GM12864 (cell line): ENCODE measurements at places on chromosomes 6 and 20.

- no peak for DNase-seq
Measured at GRCh38 chr6:158660333-158660754, 10.5 kb downstream of the SYTL3 start.

GRCh38 chr6:130778946-130779657, 48.1 kb upstream of the SMLR1 start:
- no peak for DNase-seq

DNA sequence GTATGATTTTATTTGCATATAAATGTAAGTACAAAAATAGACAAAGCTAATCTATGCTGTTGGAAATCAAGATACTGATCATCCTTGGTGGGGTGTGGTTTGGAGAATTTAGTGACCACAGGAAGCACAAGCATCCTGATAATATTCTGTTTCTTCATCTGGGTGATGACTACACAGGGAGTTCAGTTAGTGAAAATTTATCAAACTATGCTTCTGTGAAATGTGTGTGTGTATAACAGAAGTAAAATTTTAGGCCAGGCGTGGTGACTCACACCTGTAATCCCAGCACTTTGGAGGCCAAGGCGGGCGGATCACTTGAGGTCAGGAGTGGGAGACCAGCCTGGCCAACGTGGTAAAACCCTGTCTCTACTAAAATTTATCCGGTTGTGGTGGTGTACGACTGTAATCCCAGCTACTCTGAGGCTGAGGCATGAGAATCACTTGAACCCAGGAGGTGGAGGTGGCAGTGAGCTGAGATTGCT, 20.6 kb downstream of the ENPP3 start:
- DNase-seq, result no peak

- no peak for DNase-seq
Measured at GRCh38 chr20:58518387-58518786, 3.2 kb upstream of the APCDD1L start.

DNA sequence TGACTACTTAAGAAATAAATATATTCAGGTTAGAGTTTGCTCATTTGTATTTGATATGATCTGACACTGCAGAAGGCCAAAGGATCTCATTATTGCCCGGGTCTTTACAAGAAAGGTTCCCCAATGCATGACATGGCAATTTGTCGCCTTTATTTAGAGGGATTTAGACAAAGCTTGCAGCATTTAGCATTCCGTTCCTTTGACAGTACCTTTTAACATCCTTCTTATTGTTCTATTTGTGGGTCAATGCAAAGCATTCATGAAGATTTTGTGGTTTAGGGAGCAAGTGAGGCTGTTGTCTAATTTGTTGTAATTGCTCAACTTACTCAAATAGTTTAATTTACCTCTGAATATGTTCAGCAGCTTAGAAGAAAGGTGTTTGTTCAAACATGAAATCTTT, 230.8 kb upstream of the FLRT3 start:
- no peak for DNase-seq

DNA sequence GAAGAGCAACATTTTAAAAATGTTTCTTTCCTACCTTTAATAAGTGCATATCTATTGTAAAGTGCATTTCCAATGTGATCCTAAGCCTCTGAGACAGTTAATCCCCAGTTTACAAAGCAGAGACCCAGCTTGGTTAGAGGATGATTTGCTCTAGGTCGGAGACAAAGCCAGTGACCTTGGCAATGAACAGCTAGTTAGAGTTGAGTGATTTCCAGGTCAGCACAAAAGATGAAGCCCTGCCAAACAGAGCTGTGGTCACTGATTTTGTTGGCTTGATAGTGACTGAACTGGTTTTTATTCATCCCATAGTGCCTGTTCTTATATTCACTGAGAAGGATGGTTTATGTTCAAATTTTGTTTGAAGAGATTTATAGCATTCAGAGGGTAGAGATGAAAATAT, 56.6 kb upstream of the CD83 start:
- no peak for DNase-seq

DNA sequence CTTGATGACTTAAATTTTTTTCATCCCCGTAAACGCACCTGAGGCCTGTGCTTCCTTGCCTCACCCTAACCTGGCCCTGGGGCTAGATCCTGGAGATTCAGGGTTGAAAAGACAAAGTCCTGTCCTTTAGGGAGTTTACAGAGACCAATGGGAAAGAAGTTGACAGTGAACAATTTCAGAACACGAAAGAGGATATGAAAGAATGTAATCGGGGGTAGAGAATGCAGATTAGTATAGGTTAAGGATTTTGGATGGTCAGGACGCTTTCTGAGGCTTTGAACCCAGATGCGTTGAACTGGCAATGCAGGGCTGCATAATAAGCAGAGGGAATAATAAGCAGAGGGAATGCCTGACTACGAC, 1.7 kb upstream of the FBXO5 start:
- DNase-seq, result peak; percentile 43

DNA sequence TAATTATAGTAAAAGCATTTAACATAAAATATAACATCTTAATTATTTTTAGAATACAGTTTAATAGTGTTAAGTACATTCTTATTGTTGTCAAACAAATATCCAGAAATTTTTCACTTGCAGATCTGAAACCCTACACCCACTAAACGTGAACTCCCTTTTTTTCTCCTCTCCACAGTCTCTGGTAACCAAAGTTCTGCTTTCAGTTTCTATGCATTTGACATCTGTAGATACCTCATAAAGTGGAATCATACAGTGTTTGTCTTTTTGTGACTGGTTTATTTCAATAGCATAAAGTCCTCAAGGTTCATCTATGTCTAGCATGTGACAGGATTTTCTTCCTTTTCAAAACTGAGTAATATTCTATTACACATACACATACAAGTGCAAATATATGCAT, 286.3 kb downstream of the BTBD3 start:
- no peak for DNase-seq

- DNase-seq, result no peak
Measured at GRCh38 chr6:22392711-22393110, 95.9 kb upstream of the PRL start.

DNA sequence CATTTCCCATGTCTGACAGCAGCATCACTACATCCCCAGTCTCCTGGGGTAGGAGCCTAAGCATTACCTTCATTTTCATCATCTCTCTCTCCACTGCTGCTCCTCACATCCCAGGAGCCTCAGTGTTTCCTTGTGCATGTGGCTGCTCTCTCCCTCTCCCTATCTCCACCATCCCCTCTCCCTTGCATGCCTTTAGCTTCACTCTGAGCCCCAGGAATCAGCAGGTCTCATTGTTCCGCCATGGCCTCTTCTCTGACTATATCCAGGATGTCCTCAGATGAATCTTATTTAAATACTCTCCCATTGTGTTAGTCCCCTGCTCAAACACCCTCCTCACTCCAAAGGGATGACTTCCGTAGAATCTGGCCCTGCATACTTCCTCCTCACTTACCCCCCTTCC, 79.4 kb downstream of the FAXC start:
- no peak for DNase-seq

DNA sequence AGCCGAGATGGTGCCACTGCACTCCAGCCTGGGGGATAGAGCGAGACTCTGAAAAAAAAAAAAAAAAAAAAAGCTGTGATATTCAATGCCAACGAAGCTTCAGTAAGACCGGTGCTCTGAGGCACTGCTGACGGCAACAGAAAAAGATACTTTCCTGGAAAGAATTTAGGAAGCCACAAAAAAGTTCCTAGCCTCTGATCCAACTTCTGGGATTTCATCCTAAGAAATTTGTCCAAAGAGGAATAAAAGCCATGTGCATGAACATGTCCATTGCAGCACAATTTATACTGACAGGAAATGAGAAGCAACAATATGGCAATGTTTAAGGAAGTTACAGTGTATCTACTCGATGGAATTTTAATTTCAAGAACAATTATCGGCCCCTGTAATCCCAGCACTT, 24.5 kb upstream of the CARMIL1 start:
- DNase-seq, result no peak
